ENCODE measurements at places on chromosomes 16 and 17.
A peak's percentile ranks its signal among the peaks of the same experiment; 100 is the strongest.

DNA sequence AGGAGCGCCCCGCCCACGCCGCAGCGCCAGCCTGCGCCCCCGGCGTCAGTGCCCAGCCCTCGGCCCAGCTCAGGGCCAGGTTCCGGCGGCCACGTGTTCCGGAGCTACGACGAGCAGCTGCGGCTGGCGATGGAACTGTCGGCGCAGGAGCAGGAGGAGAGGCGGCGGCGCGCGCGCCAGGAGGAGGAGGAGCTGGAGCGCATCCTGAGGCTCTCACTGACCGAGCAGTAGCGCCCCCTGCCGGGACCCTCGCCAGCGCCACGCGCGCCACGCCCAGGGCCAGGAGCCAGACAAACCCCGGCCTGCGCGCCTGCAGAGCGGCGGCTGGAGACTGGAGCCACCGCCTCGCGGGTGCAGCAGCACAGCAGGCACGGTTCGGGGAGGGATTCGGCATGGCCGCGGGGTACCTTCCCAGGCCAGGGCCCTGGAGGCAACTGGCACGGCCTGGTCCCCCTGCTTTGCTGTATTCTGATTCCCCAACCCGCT lies 9.3 kb downstream of the CORO6 start:
- peak; percentile 59 for DNase-seq

- DNase-seq = no peak
These were observed 192.2 kb upstream of the WSCD1 start for GRCh38 chr17:5877948-5878347.

DNA sequence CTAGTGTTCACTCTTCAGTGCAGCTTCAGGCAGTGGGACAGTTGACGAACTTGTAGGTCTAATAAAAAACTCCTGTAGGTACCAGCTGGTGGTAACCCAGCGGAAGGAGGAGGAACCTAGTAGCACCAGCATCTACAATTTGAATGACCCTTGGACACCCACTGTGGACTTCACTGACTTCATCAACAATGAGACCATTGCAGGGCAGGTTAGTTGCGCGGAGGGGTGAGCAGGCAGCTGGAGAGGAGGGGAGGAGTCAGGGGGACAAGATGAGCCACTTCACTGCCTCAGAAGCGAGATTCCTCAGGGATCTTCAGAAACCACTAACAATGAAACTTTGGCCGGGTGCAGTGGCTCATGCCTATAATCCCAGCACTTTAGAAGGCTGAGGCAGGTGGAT lies 22.3 kb downstream of the AOC3 start:
- DNase-seq = no peak

GRCh38 chr17:76251478-76252039 lies 11.3 kb upstream of the RNF157 start:
- no peak for DNase-seq

GRCh38 chr16:74625500-74626350 lies 18.8 kb upstream of the GLG1 start:
- no peak for DNase-seq

DNA sequence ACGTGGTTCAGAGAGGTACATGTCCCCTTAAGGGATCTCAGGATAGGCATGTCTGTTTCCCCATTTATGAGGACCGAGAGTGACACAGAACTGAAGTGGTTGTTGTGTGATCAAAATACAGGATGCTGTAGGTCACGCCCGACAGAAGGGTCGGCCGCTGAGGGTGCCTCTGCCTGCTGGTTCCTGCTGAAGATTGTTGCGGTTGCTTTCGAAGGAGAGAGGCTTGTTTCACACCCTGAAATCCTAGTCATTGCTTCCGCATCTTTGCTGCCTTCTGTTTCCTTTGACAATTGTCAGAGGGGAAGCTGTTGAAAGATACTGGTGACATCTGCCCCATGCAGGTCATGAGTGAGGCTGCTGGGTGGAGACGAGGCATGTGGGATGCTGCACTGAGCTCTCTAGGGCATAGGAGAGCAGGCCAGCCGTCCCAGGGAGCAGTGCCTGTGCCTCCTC lies 3.8 kb upstream of the NAT9 start:
- DNase-seq = no peak

GRCh38 chr17:29583324-29584248 lies 5.9 kb downstream of the GIT1 start:
- DNase-seq = no peak

DNA sequence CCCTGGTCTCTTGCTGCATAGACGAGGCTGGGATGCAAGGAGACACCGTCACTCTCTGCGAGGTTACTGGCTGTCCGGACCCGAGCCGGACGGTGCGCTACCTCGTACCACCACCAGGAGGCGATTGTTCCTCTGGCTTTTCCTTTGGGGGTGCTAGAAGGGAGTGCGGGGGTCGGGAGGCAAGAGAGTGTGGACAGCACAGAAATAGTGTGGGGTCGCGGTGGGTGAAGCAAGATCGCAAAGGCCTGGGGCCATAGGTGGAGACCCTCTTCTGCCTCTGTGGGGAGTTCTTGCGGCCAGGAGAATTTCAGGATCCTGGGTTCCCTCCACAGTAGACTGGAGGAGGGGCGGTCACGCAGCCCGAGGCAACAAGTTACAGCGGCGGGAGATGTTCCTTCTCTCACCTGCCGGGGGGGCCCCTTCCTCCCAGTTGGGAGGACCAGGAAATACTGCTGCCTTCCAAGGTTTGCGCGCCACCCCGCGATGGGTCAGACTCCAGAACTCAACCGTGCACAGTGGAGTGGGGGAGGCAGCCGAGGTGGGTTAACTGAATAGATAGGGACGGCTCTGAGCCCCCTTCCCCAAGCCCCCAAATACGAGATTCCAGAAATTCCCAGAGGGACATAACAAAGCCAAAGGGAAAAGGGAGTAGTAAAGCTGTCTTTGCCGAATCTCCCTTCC lies 6.9 kb downstream of the PHOSPHO1 start:
- peak; percentile 10 for DNase-seq

DNA sequence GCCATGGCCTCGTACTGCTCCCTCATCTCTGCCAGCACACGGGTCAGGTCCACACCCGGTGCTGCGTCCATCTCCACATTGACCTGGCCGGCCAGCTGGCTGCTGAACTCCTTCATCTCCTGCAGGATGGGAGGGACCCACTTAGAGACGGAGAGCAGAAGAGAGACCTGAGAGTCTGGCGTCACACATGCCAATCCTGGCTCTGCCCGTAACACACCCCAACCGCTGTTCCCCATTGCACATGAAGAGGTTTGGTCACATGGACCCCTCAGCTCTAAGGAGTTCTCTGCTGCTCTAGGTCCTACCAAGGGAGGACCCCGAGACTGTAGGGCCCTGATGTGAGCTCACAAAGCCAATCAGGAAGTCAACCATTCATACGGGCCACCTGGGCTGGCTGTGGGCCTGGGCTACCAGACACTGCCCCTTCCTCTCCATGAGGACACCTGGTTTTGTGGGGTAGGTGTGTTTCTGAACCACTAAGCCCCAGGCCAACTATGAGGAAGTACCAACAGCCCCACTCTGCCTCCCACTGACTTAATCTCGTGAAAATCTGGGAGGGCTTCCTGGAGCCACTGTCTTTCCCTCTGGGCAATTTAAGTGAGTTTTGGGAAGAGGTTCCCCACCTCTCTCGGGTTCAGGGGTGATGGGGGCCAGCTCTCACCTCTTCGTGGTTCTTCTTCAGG lies 2.4 kb downstream of the KRT15 start:
- no peak for DNase-seq

DNA sequence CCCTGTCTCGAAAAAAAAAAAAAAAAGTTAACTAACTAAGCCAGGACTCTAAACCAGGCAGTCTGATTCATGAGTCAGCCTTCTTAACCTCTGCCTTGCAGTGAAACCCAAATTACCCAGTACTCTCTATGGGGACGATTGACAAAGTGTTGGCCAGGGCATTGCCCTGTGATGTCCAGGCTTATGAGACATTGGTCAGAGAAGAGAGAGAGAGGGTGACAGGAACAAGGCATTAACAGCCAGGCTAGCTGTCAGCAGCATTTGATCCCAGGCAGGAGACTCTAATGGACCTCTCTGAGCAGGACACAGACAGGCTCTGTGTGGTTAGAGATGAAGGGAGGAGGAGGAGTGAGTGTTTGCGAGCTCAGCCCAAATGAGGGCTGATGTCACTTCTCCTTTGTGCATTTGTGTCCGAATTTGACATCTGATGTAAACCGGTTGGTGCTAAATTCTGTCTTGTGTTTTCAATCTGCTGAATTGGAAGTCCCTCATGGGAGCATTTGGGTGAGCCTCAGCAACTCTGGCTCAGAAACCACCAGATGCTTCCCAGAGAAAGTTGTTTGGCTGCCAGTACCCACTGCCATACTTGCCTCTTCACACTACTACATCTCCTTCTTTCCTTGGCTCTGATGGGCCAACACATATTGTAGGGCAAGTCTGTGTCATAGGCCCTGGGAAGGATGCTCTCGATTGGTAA lies 4.3 kb upstream of the MYL4 start:
- peak; percentile 47 for DNase-seq

GRCh38 chr16:56370875-56371659 lies 54.3 kb downstream of the AMFR start:
- DNase-seq = peak; percentile 32

- peak; percentile 52 for DNase-seq
These were observed 13.5 kb upstream of the CBX4 start for GRCh38 chr17:79852748-79853147.

GRCh38 chr17:76500747-76501017 lies 541 bp downstream of the RHBDF2 start:
- DNase-seq = no peak

DNA sequence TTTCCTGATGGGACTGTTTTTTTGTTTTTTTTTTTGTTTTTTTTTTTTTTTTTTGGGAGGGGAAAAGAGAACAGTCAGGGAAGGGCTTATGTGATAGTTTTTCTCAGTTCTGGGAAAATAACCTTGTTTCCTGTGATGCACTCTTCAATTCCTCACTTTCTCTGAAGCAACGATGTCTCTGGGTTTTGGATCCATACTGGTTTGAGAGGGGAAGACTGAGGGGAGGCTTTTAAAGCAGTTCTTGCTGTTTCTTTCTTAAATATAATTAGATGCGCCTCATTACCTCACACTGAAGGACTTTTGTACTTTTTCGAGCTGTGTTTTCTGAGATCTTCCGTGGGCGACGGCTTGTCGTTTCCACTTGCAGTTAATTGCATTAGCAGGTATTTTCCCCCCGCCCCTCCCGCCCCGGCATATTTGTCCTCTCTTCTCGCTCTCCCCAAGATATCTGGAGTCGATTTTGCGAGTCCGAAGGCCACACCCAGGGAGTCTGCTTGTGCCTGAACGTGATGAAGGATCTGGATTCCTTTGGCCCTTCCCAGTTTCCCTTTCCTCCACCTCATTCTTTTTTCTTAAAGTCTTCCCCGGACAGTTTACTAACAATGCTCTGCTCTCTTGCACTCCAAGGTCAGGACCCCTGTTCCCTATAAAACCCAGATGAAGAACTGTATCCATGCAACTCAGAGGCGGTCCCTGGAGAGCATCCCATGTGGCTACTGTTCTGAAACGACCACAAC lies 125.2 kb upstream of the ZFHX3 start:
- DNase-seq = no peak

GRCh38 chr17:9668517-9668916 lies 23.2 kb downstream of the USP43 start:
- no peak for DNase-seq

- peak; percentile 47 for DNase-seq
These were observed 14.0 kb upstream of the ELAC2 start for GRCh38 chr17:13031718-13032350.

DNA sequence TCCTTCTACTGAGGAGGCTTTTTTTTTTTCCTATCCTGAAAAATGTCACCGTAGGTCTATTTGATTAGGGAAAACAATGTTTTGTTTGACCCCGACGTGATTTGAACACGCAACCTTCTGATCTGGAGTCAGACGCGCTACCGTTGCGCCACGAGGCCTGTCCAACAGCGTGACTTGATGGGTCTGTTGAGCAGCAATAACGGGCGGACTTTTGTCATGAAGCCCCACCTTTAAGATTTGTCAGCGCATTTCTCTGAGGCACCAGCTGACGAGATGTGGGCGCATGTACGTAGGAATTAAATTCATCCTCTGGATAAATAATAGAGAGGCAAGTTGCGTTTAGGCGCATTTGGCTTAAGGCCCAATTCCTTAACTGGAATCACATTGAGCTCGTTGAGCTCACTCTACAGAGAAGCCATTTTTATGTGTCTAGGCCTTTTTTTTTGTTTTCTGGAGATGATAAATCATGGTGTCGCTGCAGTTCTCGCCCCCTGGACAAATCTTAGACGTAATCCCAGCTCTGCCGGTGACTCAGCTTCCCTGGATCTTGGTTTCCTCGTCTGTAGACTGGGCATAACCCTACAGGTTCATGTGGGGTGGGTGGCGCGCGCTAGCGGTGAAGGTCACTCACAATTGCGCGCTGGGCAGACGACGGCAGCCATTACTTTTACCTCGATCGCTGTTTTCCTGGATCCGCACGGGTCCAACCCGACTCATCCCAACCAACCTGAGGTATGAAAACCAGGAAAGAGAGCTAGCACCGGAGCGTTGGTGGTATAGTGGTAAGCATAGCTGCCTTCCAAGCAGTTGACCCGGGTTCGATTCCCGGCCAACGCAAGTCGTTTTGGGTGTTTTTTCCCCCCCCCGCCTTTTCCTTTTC lies 10.6 kb upstream of the AURKB start:
- DNase-seq = peak; percentile 95

DNA sequence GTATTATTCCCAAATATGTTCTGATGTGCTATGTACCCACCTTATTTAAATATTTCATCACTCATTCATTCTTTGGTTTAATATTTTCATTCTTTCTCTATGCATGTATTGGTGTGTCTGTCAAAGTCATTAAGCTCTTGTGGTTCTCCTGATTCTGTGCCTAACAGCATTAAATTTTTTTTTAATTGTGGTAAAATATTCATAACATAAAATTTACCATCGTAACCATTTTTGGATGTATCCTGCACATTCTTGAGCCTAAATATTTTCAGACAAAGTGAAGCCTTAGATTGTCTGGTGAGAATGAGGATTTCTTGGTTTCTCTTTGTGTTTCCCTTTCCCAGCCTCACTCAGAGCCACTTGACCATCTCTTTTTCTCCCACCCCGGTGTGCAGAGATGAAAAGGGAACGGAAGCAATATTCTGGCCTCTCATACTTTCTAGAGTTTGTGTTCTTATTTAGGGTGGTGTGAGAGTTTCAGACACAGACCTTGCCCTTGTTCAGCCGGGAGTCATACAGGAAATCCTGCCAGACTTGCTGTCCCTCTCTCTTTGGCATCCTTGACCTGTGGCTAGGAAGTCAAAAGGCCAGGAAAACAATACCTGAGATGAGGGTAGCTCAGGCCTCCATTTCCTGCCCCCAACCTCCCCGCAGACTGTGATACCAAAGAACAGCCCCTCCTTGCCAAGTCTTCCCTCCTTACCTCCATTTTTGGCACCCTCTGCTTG lies 4.9 kb downstream of the CCL5 start:
- DNase-seq = no peak
